Endothelial cell (in vitro differentiated cells): ENCODE measurements at places on chromosomes 1 and 21.

- no peaks in the 10 kb centered on the region for H3K4me1 ChIP-seq
- H3K27me3 ChIP-seq = no peaks in the 10 kb centered on the region
- no peaks in the 10 kb centered on the region for H3K36me3 ChIP-seq
- H3K27ac ChIP-seq = no peak overlapping the region
- no peak overlapping the region for H3K4me3 ChIP-seq
Observed at GRCh38 chr1:82813386-82813785, 1012.7 kb downstream of the ADGRL2 start.

GRCh38 chr1:23911921-23912320, 1.2 kb downstream of the CNR2 start:
- peaks cover 16% of the 10 kb centered on the region for H3K4me1 ChIP-seq
- no peaks in the 10 kb centered on the region for H3K27me3 ChIP-seq
- no peaks in the 10 kb centered on the region for H3K36me3 ChIP-seq
- no peak overlapping the region for H3K4me3 ChIP-seq
- H3K27ac ChIP-seq = no peak overlapping the region

DNA sequence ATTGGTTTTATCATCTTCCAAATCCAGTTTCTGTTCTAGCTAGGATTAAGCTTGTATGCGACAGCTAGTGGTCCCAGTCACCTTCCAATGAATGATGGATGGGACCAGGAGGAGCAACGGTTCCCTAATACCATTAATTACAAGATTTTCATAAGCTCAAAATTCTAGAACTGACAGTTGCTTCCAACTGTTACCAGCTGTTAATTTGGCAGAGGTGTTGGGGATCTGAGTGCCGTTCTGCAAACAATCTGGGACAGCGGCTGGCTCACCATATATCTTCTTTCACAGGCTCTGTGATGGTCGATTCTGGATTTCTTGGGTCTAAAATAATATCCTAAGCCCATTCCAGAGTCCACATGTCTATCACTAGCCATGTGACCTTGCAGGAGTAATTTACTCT, 34.5 kb upstream of the RALGPS2 start:
- no peak overlapping the region for H3K27ac ChIP-seq
- H3K4me3 ChIP-seq = no peak overlapping the region
- H3K4me1 ChIP-seq = no peaks in the 10 kb centered on the region
- H3K27me3 ChIP-seq = no peaks in the 10 kb centered on the region
- no peak for DNase-seq
- no peaks in the 10 kb centered on the region for H3K36me3 ChIP-seq

DNA sequence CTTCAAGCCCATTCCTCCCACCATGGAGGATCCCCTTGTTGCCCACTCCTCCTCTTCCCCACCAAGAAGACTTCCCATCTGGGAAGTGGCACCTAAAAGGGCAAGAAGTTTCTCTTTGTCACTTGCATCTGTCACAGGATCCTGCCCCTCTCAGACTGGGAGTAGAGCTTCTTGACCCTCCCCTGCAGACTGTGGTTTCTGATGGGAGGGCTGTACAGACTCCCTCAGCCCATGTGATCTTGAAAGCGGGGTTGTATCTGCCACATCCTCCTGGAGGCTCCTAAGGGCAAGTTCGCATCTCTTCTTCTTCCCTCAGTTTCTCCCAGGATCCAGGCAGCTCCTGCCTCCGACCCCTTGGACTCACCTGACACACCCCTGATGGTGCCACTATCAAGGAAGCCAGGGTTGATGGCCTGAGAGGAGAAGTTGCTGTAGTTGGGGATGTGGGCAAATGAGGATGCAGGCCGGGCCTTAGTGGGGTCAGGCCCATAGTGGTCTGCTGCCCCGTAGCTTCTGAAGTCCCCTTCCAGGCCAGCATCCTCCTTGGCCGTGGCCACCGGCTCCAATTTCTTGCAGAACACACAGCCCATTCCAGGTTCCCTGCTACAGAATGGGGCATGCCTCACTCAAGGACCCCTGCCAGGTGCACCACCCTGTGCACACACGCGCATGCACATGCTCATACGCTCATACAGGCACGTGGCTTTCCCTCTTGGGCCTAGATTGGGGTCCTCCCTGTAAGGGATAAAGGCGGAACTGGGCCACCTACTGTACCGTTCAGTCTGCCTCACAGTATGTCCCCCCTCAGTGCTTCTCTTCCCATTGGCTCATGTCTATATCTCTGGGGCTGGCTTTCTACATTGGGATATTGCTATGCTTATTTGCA, 11.4 kb downstream of the FGR start:
- H3K36me3 ChIP-seq = peaks cover 3% of the 10 kb centered on the region
- H3K27me3 ChIP-seq = peaks cover 5% of the 10 kb centered on the region
- no peak overlapping the region for H3K27ac ChIP-seq
- H3K4me1 ChIP-seq = peaks cover 4% of the 10 kb centered on the region

DNA sequence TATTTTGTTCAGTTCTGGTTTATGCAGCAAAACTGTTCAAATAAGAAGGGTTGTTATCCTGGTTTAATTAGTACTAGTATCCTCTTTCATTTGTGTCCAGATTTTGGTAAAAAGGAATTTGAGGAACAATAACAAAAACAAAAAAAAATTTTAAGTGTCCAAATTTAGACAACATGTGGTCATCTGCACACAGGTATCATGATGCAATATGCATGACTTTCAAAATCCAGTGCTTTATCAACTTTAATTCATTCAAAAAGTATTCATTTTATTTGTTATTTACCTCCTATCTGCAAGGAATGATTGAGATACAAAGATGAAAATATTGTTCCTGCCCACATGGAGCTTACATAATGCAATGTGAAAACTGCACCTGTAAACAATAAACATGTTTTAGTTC, 16.7 kb upstream of the MAGI3 start:
- no peak for DNase-seq
- no peaks in the 10 kb centered on the region for H3K27me3 ChIP-seq
- H3K36me3 ChIP-seq = no peaks in the 10 kb centered on the region
- H3K4me1 ChIP-seq = no peaks in the 10 kb centered on the region

DNA sequence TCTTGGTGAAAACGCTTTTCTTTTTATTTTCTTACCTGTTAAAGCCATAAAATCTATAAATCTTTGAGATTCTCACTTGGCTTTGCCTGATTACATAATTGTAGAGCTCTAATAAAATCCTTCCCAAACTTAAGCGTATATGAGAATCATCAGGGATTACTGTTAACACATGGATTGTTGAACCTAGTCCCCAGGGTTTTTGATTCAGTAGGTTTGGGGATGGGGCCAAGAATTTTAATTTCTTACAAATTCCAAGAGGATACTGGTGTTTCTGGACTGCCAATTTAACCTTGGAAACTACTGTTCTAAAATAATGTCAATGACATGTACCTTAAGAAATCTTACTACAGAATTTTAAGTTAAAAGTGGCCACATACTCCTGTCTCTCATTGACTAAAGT, 694.2 kb downstream of the BRINP3 start:
- no peaks in the 10 kb centered on the region for H3K27me3 ChIP-seq
- H3K27ac ChIP-seq = no peak overlapping the region
- H3K4me3 ChIP-seq = no peak overlapping the region
- H3K4me1 ChIP-seq = no peaks in the 10 kb centered on the region
- DNase-seq = no peak

GRCh38 chr1:116538544-116538943, 32.3 kb downstream of the CD58 start:
- no peak overlapping the region for H3K27ac ChIP-seq
- H3K4me1 ChIP-seq = peaks cover 5% of the 10 kb centered on the region
- no peak overlapping the region for H3K4me3 ChIP-seq
- H3K36me3 ChIP-seq = peaks cover 33% of the 10 kb centered on the region
- H3K27me3 ChIP-seq = no peaks in the 10 kb centered on the region
